Right ventricle myocardium inferior (tissue), 1 donor: ENCODE measurements at places on chromosomes 12 and 14. TPM values are rescaled to one million over a fixed set of nuclear protein-coding genes. Genes with fewer than 3 reads are reported as not detected.

The NFATC4 gene
- total RNA-seq: 28.4 TPM

DNA sequence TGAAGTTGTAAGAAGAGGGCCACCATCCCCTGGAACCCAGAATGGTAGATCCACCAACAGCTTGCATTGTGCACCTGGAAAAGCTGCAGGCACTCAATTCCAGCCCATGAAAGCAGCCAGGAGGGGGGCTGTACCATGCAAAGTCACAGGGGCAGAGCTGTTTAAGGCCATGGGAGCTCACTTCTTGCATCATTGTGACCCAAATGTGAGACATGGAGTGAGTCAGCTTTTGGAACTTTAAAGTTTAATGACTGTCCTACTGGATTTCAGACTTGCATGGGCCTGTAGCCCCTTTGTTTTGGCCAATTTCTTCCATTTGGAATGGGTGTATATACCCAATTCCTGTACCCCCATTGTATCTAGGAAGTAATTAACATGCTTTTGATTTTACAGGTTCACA is 50.8 kb downstream of the SLC16A7 start:
- DNase-seq: no peak

DNA sequence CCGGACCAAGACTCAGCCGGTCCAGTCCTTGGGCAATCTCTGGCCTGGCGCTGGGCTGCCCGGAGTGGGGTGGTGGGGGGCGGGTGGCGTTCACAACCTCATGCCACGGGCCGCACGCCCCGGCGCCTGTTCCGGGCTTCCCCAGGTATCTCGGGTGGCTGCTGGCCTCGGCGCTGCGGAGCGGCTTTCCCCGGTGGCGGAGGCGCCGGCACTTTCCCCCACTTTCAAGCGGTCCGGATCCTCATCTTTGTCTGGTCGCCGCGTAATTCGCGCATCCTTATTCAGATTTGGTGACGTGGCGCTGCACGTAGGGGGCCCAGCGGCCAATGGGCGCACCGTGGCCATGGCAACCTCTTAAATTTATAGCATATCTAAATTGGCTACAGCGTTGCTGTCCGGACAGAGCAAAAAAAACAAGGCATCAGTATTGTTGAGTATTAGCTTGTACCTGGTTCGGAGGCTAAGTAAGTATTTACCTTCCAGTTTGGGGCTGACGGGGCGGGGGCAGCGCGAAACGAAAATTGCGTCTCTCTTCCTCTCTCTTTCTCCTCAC is at the start of gene LHX5:
LHX5 (minus strand) TSS at position 253 of the 553 bp plus-strand sequence. CDS start 373 bp downstream, outside the sequence.
- no peak for DNase-seq

GRCh38 chr14:96182546-96182945 is 22.1 kb upstream of the BDKRB2 start:
- DNase-seq: no peak

The LRRC10 gene
- 39.2 TPM for total RNA-seq

GRCh38 chr12:57063991-57064685 is 14.2 kb upstream of the MYO1A start:
- DNase-seq: no peak

DNA sequence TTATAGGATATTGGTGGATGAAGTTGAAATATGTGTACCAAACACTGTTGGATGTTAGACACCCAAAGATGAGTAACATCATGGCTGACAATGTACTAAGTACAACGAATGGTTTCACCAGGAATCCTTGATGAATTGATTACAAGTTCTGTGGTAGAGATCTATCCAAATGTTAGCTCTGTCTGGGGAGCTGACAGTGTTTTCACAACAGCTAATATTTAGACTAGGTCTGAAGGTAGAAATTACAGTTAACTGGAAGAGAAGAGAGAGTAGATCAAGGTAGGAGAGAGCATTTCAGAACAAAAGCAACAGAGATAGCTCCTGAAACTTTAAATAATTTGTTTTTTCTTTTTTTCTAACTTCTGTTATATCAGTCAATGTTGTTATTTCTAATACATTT is 44.9 kb downstream of the DERA start:
- no peak for DNase-seq

The IL22 gene
- total RNA-seq: not detected

GRCh38 chr12:123398550-123399254 is 14.8 kb downstream of the KMT5A start:
- DNase-seq: peak; percentile 69

- DNase-seq: no peak
Measured at GRCh38 chr12:97246368-97246767, 216.2 kb upstream of the RMST start.

GRCh38 chr12:130970908-130971233 is 17.2 kb downstream of the ADGRD1 start:
- no peak for DNase-seq

DNA sequence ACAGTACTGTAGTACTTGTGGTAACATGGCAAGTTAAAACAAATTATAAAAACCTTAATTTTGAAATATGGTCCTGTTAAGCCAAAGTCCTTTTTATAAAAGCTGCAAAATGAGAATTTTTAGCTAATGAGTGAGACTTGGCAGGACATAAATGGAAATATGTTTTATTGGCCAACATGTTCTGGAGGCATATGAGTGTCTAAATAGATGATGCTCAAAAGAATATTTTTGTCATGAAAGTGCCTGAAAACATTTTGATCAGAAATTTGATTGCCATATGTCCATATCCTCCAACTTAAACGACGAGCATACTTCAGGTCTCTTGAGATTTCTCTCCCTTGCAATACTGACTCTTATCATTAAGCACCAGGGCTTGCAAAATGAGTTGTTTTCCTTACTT is 972.6 kb downstream of the TMTC2 start:
- DNase-seq: no peak

The EXOC3L4 gene
- total RNA-seq: 1.2 TPM

The CCDC175 gene
- total RNA-seq: not detected

The PTPRR gene
- 1.2 TPM for total RNA-seq

DNA sequence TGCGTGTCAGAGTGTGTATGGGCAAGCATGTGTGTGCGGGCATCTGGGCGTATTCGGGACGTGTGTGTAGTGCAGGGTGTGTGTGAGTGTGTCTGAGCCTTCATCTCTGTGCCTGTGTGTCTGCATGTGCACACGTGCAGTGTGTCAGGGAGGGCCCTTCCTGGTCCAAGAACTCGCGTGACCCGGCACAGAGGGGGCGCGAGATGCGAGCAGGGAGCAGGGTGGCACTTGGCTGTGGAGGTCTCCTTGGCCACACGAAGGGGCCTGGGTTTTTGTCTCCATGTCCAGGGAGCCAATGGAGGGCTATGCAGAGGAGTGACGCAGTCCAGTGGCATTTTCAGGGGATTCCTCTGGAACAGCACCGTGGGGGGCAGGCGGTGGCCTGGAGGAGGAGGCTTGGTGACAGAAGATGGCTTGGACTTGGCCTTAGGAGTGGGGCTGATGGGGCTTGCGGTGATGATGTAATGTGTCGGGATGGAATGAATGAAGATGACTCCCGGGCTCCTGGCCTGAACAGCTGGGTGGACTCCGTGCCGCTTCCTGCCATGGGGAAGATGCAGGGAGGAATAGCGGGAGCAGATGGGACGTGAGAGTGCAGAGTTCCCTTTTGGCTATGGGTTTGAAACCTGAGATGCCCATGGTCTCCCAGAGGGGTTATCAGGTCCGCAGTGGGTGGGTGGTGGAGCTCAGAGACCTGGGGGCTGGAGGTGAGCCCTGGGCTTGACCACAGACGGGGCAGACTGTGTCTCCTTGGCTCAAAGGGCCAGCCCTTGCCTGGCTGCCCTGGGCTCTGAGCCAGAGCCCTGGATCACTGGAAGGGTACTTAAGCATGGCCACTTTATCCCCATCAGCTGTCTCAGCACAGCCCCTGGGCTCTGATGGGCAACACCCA is 208.3 kb downstream of the PHETA1 start:
- no peak for DNase-seq

DNA sequence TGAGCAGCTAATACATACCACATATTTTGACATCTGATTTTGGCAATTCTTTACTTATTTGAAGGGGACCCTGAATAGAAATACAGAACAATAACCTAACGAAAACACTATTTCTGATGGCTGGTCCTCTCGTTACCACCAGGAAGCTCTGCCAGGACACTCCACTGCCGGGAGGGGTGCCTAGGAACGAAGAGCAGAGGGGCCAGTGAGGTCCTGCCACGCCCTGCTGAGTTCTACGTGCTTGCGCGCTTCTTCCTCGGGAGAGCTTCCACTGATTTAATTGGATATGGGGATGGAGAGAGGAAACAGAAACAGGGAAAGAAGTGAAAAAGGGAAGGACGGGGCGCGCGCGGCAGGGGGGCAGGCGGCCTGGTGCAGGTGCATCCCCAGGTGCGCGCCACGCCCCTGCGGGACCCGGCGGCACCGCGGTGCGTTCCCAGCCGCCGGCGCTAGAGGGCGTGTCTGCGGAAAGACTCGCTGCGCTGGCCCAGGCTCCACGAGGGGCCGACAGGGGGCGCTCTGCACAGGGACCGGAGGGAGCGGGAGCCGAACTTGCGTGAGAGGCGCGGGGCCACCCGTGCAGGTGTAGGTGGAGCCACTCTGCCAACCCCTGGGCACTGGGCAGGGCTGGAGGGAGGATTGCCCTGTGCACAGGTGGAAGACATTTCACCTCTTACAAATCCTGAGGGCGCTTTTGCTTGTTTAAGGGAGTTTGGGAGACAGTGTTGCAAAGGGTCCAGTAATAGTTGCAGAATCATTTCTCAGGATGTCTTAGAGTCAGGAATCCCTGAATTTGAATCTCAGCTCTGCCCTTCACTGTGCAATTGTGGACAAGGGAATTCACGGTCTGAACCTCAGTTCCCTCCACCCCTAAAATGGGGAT is 986.3 kb upstream of the TMEM132C start:
- DNase-seq: no peak

The ANKRD33 gene
- not detected for total RNA-seq

DNA sequence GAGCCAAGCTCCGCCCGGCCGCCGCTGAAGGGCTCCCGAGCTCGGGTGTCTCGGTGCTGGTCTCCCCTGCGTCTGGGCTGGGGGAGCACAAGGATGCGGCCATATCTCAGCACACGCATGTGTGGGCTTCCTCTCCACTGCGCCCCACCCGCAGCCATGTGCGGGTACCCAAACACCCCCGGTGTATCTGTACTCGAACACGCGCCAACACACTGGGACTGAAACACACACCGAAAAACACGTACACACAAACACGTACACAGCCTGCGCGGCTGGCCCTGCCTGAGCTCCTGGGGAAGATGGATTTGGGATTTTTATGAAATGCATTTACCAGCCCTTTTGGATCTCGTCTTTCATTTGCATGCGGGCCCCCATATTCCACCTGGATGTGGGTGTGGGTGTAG is 897 bp upstream of the TBX3 start:
- no peak for DNase-seq

- DNase-seq: no peak
Measured at GRCh38 chr12:11321980-11322379, 11.7 kb upstream of the PRB4 start.

The PAH gene
- total RNA-seq: not detected

DNA sequence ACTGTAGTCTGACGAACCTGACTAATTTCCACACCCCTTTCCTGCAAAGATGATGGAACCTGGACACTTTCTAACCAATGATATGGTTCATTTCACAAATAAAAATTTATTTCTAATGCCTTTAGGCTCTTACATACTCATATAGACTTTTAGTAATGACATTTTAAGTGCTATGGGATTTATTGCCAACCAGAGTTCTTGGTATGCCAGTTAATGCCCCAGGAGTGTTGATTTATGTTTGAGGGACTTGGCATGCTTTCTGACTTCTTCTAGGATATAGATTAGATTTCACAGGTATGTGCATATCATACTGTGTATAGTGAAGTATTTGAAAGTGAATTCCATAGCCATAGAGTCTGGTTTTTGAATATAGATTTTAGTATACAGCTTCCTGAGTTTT is 159.5 kb downstream of the CFAP54 start:
- DNase-seq: no peak

DNA sequence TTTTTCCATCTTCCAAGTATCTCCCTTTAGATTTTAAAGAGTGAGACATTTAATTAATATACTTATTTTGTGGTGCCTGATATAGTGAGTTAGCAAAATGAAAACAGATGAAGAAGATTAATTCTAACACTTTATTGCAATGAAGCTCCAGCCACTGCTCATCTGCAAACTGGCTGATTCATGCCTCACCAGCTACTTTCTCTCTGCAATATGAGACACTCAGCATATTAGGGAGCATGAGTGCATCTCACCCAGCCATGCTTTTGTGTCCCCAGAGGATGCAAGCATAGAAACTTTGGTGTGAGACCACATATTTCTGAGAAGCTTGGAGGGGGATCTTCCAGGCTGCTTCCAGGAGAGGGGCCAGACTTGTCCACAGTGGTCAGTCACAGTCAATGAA is 148.6 kb downstream of the BMP4 start:
- DNase-seq: no peak

The NFE2 gene
- 1.1 TPM for total RNA-seq

DNA sequence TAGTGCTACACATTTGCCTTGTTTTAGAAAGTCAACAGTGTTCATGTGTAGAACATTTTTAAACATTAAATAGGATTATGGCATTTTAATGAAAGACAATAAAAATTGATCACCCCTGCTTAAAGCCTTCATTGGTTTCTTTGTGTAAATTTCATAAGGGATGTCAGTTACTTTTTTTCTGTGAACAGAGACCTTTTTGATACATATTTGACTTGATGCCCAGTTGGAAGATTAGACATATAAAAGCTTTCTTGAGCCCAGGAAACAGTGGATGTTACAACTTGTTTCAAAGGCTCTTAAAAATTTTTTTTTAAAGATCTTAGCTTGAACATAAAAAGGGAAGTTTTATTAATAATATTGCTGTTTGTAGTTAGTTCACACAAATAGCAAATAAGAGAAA is 168.7 kb upstream of the PDZRN4 start:
- no peak for DNase-seq

DNA sequence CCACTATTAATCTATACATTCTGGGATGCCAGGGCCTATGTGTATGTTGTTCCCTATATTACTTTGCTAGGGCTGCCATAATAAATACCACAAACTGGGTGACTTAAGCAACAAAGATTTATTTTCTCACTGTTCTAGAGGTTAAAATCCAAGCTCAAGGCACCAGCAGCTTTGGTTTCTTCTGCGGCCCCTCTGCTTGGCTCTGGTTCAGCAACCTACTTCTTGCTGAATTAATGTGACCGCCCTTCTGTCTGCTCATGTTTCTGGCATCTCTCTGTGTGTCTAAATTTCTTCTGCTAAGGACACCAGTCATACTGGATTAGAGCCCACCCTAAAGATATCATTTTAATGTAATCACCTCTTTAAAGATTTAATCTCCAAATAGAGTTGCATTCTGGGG is 84.7 kb downstream of the ZNF664 start:
- DNase-seq: no peak

GRCh38 chr12:122943196-122943595 is 23.1 kb downstream of the ABCB9 start:
- DNase-seq: peak; percentile 51

The TSHR gene
- total RNA-seq: not detected

The NEUROD4 gene
- total RNA-seq: not detected
